ENCODE measurements at places on chromosomes 1 and 21. TPM values are rescaled to one million over a fixed set of nuclear protein-coding genes. Genes with fewer than 3 reads are reported as not detected.
A peak's percentile ranks its signal among the peaks of the same experiment; 100 is the strongest.

RNU1-4 gene
- 1.9 TPM for polyA plus RNA-seq

DNA sequence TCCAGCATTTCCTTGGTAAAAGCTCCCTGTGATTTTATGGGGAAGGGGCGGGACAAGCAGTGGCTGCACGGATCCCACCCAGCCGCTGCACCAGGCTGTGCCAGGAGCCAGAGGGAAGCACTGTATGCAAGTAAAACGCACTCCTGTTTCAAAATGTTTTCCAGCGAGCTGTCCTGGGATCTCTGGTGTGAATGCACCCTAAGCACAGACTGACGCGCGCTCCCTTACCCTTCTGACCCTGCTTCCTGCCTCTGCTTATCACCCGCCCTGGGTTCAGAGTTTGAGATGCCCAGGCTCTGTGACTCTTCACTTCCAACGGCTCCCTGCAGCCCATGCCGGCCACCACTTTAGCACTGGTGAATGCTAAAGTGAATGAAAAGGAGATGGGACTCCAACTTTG lies 131.2 kb downstream of the RHOU start:
- no peak for DNase-seq

GALNT2 gene
- polyA plus RNA-seq = 50.1 TPM

IL10 gene
- 0.42 TPM for polyA plus RNA-seq

GRCh38 chr1:3066250-3066711 lies 2.7 kb upstream of the PRDM16 start:
- DNase-seq = no peak

POU2F1 gene
- 20.7 TPM for polyA plus RNA-seq

A3GALT2 gene
- polyA plus RNA-seq = not detected

OR2T2 gene
- not detected for polyA plus RNA-seq

COL9A2 gene
- 21.1 TPM for polyA plus RNA-seq

GRCh38 chr1:20349561-20349960 lies 58.9 kb downstream of the VWA5B1 start:
- DNase-seq = no peak

GRCh38 chr1:73765551-73766233 lies 432.3 kb downstream of the LRRIQ3 start:
- DNase-seq = no peak

GRCh38 chr1:931380-932172 lies 7.9 kb downstream of the SAMD11 start:
- no peak for DNase-seq

DNA sequence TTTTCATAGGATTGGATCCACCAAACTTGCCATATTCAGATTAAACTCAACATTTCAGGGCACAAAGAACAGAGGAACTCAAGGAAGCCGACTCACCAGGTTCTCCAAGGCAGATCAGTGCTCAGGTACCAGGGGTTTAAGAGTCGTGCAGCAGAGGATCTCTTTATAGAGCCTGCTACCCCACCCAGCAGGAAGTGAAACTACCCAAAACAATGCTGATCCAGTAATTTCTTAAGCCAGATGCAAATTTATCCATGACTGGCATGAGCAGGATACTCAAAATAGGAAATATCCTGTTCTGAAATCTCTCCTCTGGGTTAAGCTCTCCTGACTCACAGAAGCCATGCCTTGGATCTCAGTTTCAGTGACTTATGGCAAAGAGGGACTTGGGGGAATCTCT lies at the start of gene SPRR2A:
Gene SPRR2A (minus strand): TSS at position 138 of the 400 bp plus-strand sequence. CDS start 777 bp downstream, outside the sequence.
- no peak for DNase-seq

DNA sequence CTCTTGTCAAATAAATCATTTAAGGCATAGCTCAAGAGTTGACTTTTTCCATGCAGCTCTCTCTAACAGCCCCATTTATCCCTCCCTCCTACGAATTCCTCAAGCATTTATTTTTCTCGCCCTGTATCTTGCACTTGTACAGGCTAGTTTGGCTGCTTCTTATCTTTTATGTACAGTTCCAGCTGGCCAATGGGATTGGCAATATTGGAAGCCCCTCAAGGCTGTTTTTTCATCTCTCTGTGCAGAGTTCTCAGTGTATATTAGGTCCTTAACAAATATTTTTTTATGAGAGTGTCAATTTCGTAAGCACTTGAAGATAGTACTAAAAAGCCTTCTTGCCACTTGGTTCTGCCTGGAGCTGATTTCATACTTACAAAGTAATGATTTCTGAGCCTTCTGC lies 356.0 kb downstream of the ST6GALNAC3 start:
- no peak for DNase-seq

DNA sequence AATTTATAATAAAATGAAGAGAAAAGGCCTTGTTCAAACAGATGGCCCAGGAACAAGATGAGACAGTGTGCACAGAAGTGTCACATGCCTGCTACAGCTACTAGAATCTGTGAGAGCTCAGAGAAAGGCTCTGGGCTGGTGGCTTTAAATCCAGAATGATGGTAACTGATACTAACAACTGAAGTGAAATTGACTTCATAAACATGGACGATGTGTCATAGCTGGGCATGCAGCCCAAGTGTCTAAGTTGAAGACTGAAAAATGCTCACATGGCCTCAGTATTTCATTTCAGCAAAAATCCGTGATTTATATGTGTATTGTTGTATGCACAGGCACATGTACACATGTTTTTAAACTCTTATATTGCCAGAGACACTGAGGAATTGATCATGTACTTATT lies 208.3 kb upstream of the RUNX1 start:
- DNase-seq = no peak

- no peak for DNase-seq
Observed at GRCh38 chr1:185861630-185862029, 127.4 kb downstream of the HMCN1 start.

- no peak for DNase-seq
Observed at GRCh38 chr1:17118268-17118667, 983 bp downstream of the PADI2 start.

DNA sequence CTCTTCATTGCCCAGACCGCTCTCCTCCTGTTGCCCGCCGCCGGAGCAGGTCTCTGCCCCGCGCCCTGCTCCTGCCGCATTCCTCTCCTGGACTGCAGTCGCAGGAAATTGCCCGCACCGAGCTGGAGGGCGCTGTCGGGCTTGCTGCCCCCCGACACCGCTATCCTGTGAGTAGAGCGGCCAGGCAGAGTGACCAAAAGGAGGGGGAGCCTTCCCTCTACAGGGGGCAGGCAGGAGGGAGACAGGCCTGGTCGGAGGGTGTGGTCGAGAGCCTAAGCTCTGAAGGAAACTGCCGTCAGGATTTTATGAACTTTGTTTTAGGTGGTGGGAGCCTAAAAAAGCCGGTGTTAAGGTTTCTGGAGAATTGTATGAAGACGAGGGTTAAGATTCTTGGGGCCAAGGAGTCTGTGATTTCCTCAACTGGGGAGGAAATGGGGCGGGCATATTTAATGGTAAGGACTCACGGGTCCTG lies 517 bp downstream of the LRIG2 start:
- no peak for DNase-seq

DNA sequence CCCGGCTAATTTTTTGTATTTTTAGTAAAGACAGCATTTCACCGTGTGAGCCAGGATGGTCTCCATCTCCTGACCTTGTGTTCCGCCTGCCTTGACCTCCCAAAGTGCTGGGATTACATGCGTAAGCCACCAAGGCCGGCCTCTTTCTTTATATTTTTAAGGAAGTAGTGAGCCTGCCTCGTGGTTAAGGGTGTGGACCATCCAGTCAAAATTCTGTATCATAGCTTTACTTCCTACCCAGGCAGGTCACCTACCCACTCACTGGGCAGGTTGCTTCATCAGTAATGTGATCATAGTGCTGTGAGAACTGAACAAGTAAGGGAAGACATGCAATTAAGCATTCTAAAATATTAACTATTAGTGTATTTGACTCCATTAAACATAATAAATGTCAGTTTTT lies 8.1 kb upstream of the ACOT7 start:
- DNase-seq = no peak

PM20D1 gene
- polyA plus RNA-seq = 0.88 TPM

DNA sequence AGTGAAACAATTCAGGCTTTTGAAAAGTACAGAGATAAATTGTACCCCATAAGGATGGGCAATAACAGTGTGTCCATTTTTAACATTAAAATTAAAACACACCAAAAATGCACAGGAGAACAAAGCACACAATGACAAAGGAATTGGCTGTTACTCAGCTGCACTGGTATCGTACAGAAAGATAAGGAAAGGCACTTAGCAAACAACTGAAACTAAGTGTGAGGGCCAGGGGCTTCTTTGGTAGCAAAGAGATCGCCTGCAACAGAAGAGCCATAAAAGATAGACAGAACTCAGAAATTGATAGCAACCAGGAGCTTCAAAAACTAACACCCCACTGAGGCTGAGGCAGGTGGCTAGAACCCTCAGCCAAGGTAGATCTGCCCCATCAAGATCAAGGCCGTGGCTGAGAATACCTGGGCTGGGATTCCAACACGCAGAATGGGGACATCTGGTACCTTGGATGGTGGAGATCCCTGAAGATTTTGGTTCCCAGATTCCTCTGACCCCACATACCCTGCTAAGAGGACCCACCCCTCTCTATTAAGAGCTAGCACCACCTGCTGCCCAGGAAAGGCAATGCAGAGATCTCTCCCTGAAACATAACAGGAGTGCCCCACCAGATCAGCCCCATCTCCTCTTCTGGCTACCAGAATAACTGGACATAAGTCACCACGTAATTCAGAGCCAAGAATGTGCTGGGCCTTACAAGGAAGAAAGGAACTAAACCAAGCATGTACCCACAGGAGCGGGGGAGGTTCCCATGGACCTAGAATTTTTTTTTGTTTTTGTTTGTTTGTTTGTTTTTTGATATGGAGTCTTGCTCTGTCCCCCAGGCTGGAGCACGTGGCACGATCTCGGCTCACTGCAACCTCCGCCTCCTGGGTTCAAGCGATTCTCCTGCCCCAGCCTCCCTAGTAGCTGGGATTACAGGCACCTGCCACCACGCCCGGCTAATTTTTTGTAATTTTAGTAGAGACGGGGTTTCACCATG lies 16.2 kb downstream of the PLEKHO1 start:
- DNase-seq = peak; percentile 60

IFNLR1 gene
- polyA plus RNA-seq = 3.5 TPM

DNA sequence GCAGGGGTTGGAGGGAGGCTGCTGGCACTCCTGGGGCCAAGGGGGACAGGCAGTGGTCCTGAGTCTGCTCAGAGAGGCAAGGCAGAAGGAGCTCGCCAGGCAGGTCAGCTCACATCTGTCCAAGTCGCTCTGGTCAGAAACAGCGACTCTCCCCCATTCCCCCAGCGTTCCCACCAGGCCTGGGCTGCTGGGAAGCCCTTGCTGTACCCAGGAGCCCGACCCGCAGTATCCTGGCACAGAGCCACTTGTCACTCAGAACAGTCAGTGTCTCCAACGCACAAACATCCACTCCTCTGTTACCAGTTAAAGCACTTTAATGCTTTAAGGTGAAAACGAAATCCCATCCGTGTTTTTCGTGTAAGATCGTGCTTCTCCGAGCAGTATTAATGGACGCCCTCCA lies 16.6 kb upstream of the CCDC27 start:
- DNase-seq = no peak

KRTAP21-3 gene
- polyA plus RNA-seq = not detected

DNA sequence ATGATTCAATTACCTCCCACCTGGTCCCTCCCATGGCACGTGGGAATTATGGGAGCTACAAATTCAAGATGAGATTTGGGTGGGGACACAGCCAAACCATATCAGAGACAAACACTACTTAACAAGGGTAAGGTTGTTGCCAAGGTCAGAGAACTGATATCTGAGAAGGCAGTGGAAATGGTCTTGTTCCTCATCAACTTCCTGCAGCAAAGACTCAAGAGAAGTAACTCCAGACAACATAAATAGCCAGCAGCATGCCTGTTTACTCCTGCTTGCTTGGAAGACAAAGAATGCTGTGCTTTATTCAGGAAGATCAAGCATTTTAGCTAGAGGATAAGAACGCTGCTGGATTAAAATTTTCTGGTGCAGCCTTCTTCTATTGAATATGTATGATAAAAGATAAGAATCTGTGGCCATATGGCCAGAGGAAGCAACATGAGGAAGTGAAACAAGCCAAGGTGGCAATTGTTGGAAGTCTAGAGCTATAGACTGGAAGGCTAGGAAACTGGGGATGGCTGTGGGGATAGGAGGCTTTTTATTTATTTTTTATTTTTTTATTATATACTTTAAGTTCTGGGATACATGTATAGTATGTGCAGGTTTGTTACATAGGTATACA lies 36.4 kb downstream of the DDAH1 start:
- DNase-seq = no peak

DNA sequence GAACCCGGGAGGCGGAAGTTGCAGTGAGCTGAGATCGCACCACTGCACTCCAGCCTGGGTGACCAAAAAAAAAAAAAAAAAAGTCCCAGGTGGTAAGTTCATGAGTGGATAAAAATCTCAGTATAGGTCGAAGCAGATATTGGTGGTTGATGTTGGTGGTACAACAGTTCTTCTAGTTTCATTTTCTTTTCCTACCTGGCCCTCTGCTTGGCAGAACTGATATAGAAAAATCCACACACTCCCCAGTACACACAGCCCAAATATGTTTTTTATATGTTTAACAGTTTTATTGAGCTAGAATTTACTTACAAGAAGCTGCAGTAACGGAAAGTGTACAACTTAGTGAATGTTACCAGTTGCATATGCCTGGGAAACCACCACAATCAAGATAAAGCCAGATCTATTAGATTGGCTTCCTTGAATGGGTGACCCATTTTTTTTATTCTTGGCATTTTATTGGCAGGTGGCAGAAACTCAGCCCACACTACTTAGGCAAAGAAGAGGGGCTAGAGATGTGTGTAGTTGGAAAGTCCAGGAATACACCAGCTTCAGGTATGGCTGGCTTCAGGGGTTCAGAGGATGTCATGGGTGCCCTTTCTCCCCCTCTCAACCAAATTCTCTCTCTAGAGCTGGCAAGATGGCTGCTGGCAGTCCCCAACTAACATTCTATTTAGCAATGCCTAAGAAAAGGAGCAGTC lies 118.3 kb upstream of the SLC25A33 start:
- DNase-seq = no peak

Measured in left kidney (tissue), 8 donors.